ENCODE measurements at places on chromosomes 12 and 14.

DNA sequence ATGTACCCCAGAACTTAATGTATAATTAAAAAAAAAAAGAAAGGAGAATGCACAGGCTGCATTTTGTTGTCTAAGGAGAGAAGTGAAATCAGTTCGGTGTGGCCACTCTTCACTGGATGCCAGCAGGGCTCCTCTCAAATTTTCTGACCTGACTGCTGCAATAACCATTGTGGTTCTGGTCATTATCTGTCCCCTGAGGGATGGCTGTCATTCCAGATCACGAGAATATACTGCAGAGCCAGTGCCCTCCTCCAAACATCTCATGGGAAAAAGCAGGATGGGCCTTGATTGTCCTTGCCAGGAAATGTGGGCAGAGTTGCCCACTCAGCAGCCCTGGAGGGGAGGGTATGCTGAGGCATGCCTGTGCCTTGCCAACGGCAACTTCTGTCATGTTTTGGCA, 139.1 kb downstream of the SLC8A3 start:
- no peak for DNase-seq

DNA sequence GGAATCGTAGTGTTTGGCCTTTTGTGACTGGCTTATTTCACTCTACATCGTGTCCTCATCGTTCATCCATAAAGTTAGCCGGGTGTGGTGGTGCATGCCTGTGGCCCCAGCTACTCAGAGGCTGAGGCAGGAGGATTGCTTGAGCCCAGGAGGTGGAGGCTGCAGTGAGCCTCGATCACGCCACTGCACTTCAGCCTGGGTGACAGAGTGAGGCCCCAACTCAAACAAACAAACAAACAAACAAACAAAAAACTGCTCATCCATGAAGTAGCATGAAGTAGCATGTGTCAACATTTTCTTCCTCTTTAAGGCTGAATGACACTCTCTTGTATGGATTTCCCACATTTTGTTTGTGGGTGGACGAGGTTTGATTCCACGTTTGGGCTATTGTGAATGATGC, 44.0 kb upstream of the MEG3 start:
- no peak for DNase-seq

DNA sequence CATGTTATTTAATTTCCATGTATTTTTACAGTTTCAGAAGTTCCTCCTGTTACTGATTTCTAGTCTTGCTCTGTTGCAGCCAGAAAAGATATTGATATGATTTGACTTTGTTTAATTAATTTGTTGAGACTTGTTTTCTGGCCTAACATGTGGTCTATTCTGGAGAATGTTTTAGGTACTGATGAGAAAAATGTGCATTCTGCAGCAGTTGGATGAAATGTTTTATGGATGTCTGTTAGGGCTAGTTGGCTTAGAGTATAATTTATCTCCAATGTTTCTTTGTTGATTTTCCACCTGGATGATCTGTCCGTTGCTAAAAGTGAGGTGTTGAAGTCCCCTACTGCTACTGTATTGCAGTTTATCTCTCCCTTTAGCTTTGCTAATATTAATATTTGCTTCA, 54.4 kb downstream of the GPR137C start:
- no peak for DNase-seq

GRCh38 chr12:38664661-38665269, 240.6 kb downstream of the CPNE8 start:
- no peak for DNase-seq

DNA sequence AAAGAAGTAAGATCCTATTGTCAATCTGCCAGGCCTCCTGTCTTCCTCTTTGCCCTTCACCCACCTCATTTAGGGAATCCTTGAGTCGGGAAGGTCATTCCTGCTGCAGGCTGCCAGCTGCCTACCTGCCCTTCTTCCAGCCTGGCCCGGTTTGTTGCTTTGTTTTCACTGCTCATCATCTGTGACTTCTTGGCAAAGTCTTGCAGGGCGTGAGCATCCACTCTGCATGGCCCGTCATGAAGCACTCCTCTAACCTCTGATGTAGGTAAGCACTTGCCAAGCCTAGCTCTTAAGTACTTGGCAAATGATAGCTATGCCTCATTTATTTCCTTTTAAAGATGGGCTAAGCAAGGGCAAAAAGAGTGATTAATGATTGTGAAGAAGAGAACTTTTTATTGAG, 192.8 kb downstream of the NRXN3 start:
- no peak for DNase-seq

- DNase-seq = peak; percentile 13
These were observed 856 bp downstream of the GOLGA5 start for GRCh38 chr14:92794961-92795360.

DNA sequence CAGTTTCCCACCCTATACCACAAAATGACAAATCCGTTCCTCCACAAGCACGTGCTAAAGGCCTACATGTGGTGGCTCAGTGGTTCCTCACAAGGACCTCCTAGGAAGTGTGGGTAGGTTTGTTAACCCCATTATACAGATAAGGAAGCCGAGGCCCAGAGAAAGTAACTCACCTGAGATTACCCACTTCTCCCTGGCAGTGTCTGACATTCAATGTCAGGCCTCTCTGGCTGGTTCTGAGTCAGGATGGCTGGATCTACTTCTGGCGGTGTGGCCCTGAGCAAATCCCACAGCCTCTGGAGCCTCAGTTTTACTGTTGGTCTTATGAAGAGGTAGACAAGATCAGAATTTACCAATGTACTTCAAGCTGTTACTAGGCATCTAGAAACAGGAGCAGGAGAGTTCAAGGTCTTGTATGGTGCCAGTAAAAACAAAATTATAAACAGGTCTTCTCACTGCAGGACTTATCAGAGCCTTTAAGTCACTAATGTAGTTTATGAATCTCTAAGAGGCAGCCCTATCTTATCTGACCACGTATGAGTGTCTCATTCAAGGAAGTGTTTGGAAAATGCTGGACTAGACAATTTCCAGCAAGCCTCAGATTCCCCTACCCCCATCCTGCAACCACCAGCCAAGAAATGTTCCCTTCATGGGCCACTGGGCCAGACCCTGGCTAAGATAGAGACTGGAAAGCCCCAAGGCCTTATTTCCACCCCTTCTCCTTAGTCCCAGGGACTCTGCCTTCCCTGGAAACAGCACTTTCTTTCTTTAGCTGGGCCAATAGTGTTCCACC, 4.2 kb downstream of the HSPB8 start:
- DNase-seq = no peak

- DNase-seq = peak; percentile 97
These were observed 64.9 kb downstream of the TMX1 start for GRCh38 chr14:51304941-51305340.

- no peak for DNase-seq
These were observed 45.0 kb upstream of the VASH1 start for GRCh38 chr14:76716285-76716684.

- DNase-seq = peak; percentile 12
These were observed 49.8 kb upstream of the CCDC63 start for GRCh38 chr12:110796952-110797351.

GRCh38 chr12:50110762-50111351, 1.2 kb upstream of the COX14 start:
- peak; percentile 55 for DNase-seq

- no peak for DNase-seq
These were observed 163.9 kb upstream of the FRMD6 start for GRCh38 chr14:51487848-51488247.

DNA sequence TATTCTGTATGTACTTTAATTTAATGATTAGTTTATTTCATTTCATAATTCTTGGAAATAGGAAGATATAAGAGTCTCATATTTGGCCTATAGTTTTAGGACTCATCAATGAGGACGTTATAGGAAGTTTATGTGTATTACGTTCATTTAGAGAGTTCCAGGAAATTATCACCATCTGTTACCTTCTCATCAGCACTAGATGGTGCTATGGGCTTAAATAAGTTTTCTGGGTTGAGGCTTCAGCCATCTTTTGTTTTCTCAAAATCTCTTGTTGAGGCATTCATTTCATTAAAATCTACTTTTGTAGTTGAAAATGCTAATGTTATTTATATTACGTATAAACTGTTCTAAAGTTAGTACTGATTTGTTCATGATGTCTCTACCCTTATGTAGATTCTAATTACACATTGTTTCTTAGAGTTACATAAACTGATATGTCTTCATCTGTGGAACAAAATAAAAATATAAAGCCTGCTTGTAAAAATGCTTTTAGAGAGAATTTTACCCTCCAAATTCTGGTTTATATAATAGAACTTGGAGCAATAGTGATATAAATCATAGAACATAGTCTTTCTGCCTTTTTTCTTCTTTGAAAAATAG, 89.2 kb downstream of the CFAP54 start:
- peak; percentile 76 for DNase-seq

DNA sequence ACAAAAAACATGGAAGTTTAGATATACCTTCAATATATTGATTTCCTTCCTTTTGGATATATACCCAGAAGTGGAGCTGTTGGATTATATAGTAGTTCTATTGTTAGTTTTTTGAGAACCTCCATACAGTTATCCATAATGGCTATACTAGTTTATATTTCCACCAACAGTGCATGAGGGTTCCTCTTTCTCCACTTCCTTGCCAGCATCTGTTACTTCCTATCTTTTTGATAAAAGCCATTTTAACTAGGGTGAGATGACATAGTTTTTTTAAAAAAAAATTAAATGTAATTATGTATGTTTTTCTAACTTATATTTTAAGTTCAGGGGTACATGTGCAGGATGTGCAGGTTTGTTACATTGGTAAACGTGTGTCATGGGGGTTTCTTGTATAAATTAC, 10.0 kb upstream of the SLC38A4 start:
- no peak for DNase-seq
